CD4-positive, alpha-beta memory T cell (primary cell): ENCODE measurements at places on chromosomes 5 and 9.

DNA sequence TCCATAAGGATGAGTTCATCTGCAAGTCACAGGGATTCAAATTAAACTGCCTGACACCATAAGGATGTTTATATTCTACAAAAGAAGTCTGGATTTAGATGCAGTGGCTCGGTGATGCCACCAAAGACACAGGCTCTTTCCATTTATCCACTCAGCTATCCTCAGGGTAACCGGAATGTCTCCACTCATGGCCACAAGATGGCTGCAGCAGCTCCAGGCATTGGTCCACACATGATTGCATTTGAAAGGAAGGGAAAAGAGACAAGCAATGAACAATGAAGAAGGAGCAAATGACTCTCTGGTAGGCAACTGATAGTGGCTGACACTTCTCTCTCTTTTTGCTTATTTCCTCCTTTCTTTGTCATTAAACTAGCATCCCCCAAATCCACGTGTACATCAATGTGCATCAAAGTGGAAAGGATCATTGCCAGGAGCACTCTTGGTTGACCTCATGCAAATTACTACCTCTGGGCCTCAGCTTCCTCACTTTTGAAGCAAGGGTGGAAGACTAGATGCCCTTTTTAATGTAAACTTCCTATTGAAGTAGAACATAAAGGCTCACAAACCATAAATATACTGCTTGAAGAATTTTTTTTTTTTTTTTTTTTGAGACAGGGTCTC, 7.2 kb upstream of the SNX30 start:
- H3K36me3 ChIP-seq: no peaks in the 10 kb centered on the region
- no peak overlapping the region for H3K27ac ChIP-seq
- no peak for DNase-seq
- no peak overlapping the region for H3K4me3 ChIP-seq
- H3K27me3 ChIP-seq: no peaks in the 10 kb centered on the region
- peaks cover 19% of the 10 kb centered on the region for H3K4me1 ChIP-seq

DNA sequence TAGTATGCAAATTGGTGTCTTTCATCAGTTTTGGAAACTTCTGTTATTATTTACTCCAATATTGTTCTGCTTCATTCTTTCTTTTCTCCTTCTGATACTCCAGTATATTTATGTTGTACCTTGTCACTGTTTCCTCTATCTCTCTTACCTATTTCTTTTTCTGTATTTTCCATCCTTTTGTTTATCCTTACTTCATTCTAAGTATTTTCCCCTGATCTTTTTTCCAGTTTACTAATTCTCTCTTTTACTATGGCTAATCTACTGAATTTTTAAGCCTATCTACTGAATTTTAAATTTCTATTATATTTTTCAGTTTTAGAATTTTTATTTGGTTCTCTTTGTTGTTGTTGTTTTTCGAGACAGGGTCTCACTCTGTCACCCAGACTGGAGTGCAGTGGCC, 7.4 kb downstream of the SMIM3 start:
- H3K4me1 ChIP-seq: peaks cover 72% of the 10 kb centered on the region
- no peak overlapping the region for H3K27ac ChIP-seq
- no peak overlapping the region for H3K4me3 ChIP-seq
- H3K36me3 ChIP-seq: no peaks in the 10 kb centered on the region
- H3K27me3 ChIP-seq: no peaks in the 10 kb centered on the region

DNA sequence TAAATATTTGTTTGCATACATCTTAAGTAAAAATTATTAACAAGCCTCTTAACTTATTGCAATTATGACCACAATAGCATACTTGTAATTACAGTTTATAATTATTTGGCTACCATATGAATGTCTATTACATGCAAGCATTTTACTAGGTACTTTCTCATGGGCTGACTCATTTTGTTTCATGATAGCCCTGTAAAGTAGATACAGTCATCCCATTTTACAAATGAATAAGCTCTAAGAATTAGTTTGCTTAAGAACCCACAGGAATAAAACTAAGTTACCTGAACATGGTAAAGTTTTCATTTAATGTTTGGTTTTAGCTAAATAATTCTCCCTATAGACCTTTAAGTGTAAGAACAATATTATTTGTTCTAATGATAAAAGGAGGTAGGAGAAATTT, 126.6 kb upstream of the IZUMO3 start:
- no peak overlapping the region for H3K4me3 ChIP-seq
- no peaks in the 10 kb centered on the region for H3K4me1 ChIP-seq
- no peak overlapping the region for H3K27ac ChIP-seq
- no peak for DNase-seq
- H3K36me3 ChIP-seq: no peaks in the 10 kb centered on the region

DNA sequence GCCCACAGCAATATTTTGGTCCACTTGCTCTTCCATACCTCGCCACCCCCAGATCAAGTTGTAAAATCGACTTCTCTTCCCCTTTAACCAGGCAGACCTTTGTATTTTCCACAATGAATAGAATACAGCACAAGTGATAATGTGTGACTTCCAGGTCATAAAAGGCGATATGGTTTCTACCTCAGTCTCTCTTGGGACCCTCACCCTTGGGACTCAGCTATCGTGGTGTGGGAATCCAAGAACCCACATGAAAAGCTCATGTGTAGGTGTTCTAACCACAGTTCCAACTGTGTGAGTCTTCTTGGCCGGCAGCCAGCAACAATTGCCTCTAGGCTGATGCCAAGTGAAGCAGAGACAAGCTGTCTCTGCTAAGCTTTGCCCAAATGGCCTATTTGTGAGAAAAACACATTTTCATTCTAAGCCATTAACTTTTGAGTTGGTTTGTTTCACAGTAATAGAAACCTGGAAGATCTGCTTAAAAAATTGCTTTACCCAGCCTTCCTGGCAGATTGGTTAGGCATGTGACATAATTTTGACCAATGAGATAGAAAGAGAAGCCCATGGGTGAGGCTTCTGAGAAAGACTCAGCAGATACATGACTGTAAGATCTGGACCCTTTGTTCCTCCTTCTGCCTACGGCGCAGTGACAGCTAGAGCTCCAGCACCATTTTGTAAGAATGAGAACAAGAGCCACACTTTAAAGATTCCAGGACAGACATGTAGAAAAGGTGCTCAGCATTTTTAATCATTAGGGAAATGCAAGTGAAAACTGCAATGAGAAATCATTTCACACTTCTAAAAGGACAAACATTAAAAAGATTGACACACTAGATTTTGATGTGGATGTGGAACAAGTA, 18.3 kb upstream of the MLLT3 start:
- peak; percentile 73 for DNase-seq
- no peak overlapping the region for H3K4me3 ChIP-seq
- peaks cover 18% of the 10 kb centered on the region for H3K4me1 ChIP-seq
- no peaks in the 10 kb centered on the region for H3K27me3 ChIP-seq
- no peak overlapping the region for H3K27ac ChIP-seq

- H3K4me1 ChIP-seq: peaks cover 80% of the 10 kb centered on the region
- H3K27ac ChIP-seq: peak overlapping the region; percentile 23
- no peak overlapping the region for H3K4me3 ChIP-seq
- no peaks in the 10 kb centered on the region for H3K36me3 ChIP-seq
These were observed 7.7 kb upstream of the TRAF1 start for GRCh38 chr9:120934281-120934680.

- no peak overlapping the region for H3K4me3 ChIP-seq
- no peaks in the 10 kb centered on the region for H3K4me1 ChIP-seq
- no peak overlapping the region for H3K27ac ChIP-seq
- H3K36me3 ChIP-seq: no peaks in the 10 kb centered on the region
- DNase-seq: no peak
These were observed 333.5 kb upstream of the ACTBL2 start for GRCh38 chr5:57816108-57816507.

- H3K4me3 ChIP-seq: no peak overlapping the region
- no peak overlapping the region for H3K27ac ChIP-seq
- H3K27me3 ChIP-seq: no peaks in the 10 kb centered on the region
- H3K36me3 ChIP-seq: peaks cover 52% of the 10 kb centered on the region
These were observed 16.7 kb downstream of the EXOC3 start for GRCh38 chr5:459562-460272.

GRCh38 chr9:2664174-2665065, 42.8 kb downstream of the VLDLR start:
- no peaks in the 10 kb centered on the region for H3K36me3 ChIP-seq
- no peak overlapping the region for H3K27ac ChIP-seq
- no peak overlapping the region for H3K4me3 ChIP-seq
- DNase-seq: no peak
- H3K27me3 ChIP-seq: no peaks in the 10 kb centered on the region

GRCh38 chr9:132020272-132020671, 59.4 kb downstream of the MED27 start:
- no peaks in the 10 kb centered on the region for H3K4me1 ChIP-seq
- no peak for DNase-seq
- no peak overlapping the region for H3K4me3 ChIP-seq
- H3K36me3 ChIP-seq: no peaks in the 10 kb centered on the region
- no peaks in the 10 kb centered on the region for H3K27me3 ChIP-seq

DNA sequence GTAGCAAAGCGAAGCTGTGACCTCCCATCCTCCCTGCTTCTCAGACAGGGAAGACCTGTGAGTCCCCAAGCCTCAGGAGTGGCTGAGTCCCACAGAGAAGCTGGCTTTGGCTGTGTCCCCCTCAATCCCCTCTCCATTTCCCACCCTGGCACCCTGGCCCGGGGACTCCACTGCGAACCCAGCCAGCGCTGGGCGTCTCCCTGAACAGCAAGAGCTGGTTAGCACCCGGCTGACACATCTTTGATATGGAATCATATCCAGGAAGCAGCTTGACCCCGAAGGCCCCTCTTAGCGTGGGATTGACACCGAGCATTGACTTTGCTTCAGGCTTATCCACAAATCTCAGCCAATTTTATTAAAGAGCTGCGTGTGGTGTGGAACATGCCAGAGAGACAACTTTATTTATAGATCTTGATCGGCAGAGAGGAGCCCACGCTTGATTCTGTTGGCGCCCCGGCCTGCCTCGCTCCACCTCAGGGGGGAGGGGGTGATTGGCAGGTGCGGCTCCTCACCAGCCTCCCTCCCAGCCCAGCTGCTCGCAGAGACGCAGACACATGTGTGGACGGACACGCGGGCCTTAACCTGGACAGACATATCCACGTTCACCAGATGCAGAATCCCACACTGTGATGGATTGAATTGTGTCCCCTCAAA, 120.7 kb upstream of the MVB12B start:
- H3K27ac ChIP-seq: no peak overlapping the region
- H3K27me3 ChIP-seq: peaks cover 4% of the 10 kb centered on the region
- no peak overlapping the region for H3K4me3 ChIP-seq
- no peaks in the 10 kb centered on the region for H3K4me1 ChIP-seq
- no peak for DNase-seq

GRCh38 chr9:113592876-113593575, 129.5 kb downstream of the RGS3 start:
- H3K4me3 ChIP-seq: no peak overlapping the region
- H3K27me3 ChIP-seq: no peaks in the 10 kb centered on the region
- DNase-seq: no peak
- peaks cover 27% of the 10 kb centered on the region for H3K36me3 ChIP-seq
- H3K4me1 ChIP-seq: peaks cover 15% of the 10 kb centered on the region
- H3K27ac ChIP-seq: no peak overlapping the region

GRCh38 chr9:3956081-3956671, 343.7 kb downstream of the GLIS3 start:
- no peak overlapping the region for H3K4me3 ChIP-seq
- no peak for DNase-seq
- H3K27ac ChIP-seq: no peak overlapping the region
- H3K27me3 ChIP-seq: no peaks in the 10 kb centered on the region
- H3K4me1 ChIP-seq: no peaks in the 10 kb centered on the region
- H3K36me3 ChIP-seq: no peaks in the 10 kb centered on the region

DNA sequence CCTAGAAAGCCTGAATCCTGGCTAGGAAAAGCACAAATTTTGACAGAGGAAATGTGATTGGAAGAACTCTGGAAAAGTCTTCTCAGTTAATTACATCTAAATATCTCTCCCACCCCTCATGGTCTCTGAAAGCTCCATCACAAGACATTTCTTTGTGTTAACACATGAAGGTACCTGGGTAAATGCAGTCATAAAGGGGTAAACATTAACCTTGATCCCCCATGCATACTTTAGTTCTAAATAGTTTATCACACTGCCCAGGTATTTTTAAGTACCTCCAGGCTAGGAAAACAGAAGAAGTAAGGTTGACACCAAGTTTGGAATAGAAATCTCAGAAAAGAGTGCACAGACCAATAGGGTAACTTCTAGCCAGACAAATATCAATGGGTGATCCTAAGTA, 334.5 kb downstream of the PIK3R1 start:
- H3K4me1 ChIP-seq: no peaks in the 10 kb centered on the region
- no peak overlapping the region for H3K4me3 ChIP-seq
- H3K27me3 ChIP-seq: no peaks in the 10 kb centered on the region
- DNase-seq: no peak

DNA sequence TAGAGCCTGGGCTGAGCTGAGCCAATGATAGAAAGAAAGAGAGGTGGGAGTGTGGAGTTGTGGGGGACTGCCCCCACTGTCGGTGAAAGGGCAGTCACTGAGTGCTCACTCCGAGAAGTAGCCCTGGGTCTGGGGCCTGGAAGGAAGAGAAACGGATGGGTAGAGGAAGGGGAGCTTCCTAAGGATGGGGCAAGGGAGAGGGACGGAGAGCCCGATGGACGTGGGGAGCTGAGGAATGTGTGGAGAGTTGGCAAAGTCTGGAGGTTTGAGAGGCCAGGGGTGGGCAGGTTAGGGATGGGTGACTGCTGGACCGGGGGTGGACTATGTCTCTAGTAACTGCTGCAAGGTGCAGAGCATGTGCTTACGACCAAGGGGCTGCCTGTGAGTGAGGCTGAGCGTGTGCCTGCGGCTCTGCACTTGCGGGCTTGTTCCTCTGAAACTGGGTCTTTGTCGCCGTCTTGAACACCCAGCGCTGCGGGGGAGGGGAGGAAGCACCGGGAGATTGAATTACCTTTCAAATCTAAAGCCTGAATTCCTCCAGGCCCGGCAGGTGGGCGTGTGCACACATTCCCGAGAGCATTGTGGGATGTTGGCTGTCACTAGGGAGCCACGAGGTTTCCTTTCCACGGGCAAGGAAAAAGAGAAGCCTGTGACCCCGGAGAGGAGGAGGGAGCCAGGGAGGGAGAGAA, 76.4 kb upstream of the ARAP3 start:
- no peak for DNase-seq
- H3K36me3 ChIP-seq: no peaks in the 10 kb centered on the region
- no peaks in the 10 kb centered on the region for H3K4me1 ChIP-seq
- H3K27ac ChIP-seq: no peak overlapping the region

GRCh38 chr5:54991416-54991815, 6.0 kb upstream of the ESM1 start:
- no peak overlapping the region for H3K4me3 ChIP-seq
- no peaks in the 10 kb centered on the region for H3K27me3 ChIP-seq
- no peak overlapping the region for H3K27ac ChIP-seq
- H3K36me3 ChIP-seq: no peaks in the 10 kb centered on the region

GRCh38 chr5:139149477-139150199, 48.5 kb downstream of the SIL1 start:
- DNase-seq: no peak
- no peak overlapping the region for H3K4me3 ChIP-seq
- H3K36me3 ChIP-seq: no peaks in the 10 kb centered on the region
- H3K4me1 ChIP-seq: no peaks in the 10 kb centered on the region
- H3K27me3 ChIP-seq: no peaks in the 10 kb centered on the region
